ENCODE measurements at places on chromosomes 7 and 10.
A peak's percentile ranks its signal among the peaks of the same experiment; 100 is the strongest.

GRCh38 chr10:49171326-49172060 is 16.7 kb downstream of the TMEM273 start:
- DNase-seq = no peak

DNA sequence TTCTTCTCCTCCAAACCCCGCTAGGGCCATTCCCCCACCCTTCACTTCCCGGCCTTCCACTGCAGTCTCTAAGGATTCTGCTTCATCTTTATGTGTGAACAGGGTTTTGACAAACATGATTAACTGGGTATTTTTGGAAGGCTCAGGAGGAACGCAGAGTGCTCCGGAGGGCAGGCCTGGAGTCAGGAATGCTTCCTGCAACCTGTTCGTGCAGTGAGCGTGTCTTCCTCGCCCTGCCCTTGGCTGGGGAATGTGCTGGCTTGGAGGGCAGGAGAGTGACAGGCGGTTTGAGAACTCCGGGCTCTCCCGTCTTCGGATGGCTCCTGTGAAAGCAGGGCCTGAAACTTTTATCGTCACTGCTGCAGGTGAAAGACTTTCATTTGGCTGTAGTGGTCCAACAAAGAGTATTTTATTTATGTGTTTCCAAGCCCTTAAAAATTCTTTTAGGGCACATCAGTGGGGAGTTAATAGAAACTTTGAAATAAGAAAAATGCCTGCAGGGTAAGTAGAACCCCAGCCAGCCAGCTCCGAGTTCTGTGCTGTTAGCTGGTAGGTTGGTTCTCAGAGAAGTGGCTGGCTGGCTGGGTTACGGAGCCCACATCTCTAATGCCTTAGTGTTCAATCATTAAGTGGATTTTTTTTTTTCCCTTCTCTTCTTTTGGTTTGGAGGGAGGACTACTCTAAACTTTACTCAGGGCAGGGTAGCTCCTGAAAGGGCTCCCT is 51.0 kb downstream of the TCF7L2 start:
- DNase-seq = no peak

DNA sequence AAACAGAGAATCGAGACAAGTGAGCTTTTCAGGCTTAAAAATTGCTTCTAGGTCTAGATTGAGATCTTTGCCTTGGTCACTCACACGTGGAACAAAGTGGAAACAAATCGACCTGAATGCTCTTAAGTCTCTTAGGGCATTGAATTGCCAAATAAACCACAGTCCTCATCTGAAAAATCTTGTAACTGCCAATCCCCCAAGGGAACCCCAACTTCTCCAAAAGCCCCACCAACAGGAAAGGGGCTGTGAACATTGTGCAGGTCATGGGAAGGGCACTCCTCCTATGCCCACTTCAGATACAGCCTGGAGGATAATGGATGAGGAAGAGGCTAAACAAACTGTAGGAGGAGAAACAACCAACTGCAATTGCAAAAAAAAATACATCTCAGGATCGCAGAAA is 91.3 kb downstream of the DGKI start:
- no peak for DNase-seq

DNA sequence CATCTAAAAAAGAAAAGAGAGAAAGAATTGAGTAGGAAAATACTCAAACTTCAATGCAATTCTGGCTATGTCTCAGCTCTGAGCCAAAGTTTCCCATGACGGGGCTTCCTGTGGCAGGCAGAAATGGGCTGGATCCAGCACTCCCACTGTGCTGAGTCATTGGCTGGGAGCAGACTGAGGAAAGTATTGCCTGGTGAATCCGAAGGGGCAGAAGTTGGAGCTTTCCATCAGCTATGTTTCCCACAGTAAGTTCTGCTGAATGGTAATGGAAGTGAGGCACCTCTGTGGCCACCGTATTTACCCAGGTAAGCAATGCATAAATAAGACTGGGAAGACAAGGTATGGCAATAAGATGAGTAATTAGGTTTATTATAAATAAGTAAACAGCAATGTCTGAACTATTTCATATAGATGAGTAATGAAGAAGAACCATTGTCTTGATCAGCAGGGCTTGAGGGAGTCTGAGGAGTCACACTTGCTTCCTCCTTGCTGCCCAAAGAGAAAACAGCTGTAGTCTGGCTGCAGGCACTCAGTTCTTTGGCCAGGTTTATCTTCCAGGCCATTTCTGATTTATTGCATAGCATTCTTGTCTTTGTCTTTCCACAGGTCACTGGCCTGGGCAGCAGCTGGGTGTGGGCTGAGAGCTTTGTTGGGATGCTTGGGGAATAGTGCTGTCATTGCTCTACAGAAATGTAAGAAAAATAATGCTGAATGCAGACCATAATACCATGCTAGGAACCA is 255.3 kb downstream of the DNAJB9 start:
- no peak for DNase-seq

- DNase-seq = no peak
Measured at GRCh38 chr7:71616217-71616616, 484.3 kb downstream of the GALNT17 start.

DNA sequence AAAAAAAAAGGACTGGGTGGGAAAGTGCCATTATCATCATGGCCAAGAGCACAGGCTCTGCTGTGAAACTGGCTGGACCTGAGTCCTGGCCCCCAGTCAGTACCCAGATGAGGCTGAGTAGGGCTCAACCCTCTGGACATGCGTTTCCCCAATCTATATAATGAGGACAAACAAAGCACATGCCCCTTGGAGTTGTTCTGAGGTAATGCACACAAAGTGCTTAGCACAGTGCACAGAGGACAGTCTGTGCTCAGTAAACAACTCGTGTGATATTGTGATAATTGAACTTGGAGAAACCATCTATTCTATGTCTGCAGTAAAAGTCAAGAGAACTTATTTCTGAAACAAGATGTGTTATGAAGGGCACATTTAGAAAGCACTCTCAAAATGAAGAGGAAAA is 138.8 kb downstream of the KCNMA1 start:
- DNase-seq = no peak

GRCh38 chr7:50462361-50462760 is 12.2 kb upstream of the FIGNL1 start:
- DNase-seq = no peak

DNA sequence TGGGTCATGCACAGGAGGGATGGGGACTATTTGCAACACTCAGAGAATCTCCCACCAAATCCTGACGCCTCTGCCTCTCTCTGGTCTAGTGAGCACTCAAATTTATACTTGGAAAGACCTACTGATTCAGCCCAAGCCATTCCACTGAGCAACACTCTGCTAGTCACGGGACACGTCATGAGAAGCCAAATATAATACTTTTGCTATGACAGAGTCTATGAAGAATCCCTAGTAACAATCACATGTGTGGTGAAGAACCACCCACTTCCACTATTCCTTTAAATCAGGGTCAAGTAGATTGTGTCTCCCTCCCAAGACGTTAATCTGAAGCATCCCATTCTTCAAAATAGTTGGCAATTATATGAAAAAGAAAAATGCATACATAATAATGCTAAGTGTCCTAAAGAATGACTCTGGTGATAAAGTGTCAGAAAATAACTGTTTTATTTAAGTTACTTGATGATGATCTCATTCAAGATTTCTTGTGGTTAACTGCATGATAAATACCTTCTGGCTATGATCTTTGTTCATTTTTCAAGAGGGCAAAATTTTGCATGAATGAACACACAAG is 28.5 kb downstream of the CHCHD3 start:
- DNase-seq = no peak

GRCh38 chr7:39623732-39624441 is 515 bp downstream of the RALA start:
- no peak for DNase-seq

DNA sequence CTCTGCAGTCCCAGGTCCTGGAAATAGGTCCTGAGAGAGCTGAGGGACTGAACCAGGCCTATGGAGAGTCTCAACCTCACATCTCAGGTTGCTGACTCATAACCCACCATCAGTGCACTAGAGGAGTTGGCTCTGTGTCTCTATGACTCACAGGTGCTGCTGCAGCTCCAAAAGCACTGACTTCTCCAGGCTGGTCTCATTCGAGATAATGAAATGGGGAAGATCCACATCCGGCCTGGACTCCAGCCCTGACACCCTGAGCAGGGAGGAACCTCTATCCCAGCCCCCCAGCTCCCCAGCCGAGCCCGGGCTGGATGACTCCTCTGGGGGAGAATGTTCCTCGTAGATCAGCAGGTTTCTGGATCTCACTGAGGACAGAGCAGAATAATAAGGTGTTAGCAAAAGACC is 35.5 kb upstream of the DGKI start:
- DNase-seq = peak; percentile 34
